ENCODE measurements at places on chromosomes 3 and 15.

GRCh38 chr3:128009952-128010846 is 42.0 kb upstream of the SEC61A1 start:
- no peak for DNase-seq

DNA sequence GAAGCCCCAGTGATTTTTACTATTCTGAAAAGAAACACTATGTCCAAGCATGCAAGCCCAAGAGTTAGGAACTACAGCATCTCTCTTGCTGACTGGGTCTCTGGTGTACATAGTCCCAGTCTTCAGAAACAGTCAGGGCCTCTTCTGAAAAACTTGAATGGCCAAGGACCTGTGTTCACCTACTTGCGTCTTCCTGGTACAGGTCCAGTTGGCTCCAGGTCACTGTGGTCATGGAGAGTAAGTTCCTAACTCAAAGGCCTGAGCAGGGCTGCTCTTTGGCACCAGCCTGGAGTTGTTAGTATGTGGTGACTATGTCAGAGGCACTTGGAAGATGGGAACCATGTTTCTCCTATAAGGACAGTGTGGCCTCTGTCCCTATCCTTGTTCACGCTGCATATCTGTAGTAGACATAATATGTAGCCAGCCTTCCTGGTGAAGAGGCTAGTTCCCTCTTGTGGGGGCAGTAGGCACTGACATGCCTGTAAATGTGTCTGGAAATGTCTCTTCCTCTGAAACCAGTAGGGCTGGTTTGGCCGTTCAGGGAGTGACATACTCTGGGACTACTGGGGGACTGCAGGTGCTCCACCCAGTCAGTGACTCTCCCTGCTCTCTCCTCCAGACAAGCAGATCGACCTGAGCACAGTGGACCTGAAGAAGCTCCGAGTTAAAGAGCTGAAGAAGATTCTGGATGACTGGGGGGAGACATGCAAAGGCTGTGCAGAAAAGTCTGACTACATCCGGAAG is 2.6 kb upstream of the RBM15B start:
- DNase-seq = no peak

DNA sequence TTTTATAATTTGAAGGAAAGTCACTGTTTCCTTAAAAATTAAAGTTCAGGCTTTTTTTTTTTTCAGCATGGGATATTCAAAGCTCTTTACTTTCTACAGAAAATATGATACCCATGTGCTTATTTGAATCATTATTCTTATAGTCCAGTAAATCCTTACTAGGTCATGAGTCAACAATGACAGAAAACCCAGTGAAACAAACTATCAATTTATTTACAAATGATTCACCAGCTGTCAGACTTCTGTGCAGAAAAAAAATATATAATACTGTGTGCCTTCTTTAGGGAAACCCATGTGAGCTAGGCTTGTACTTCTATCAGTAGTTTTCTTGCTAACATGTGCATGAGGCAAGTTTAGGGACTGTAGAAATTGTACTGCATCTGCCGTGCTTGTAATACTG is 1.2 kb downstream of the ACP3 start:
- DNase-seq = no peak

- no peak for DNase-seq
Observed at GRCh38 chr15:44584162-44584749, 47.3 kb downstream of the EIF3J start.

DNA sequence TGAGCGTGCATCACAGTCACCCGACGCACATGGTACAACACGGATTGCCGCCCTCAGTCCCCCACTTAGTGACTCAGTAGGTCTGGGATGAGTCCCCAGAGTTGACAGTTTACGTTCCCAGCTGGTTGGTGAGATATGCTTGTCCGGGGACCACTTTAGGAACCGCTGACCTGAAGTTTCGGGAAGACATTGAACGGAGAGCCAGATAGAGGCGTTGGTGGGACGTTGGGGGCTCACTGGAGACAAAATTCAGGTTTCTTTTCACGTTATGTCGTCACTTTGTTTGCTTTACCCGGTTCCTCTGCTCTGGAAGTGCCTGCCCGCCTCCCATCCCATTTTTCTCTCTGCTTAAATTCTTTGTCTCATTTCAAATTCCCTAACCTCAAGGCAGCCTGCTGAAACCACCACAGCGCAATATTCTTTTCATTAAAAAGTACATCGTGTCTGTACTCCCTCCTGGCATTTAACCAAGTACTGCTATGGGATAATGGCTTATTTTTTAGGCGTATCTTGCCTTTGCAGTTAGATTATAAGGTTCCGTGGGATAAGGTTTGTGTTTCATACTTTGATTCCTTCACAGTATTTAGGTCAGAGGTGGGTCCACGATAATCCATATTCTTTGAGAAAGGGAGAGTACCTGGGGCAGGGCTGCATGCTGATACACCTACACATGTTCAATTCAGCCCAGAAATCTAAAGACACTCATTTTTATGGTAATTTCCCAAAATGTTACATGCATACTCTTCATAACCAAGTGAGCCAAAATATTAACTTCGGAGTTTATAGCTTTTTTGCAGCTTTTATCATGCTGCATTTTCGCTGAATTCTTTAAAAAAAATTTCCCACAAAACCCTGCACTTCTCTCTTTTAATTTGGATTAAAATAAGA is 921 bp downstream of the LMLN start:
- DNase-seq = no peak

Data from NCI-H1092 (cell line).